Fibroblast of skin of left biceps (primary cell): ENCODE measurements at places on chromosomes 4 and X.

- DNase-seq, result no peak
Measured at GRCh38 chr4:101944649-101945048, 154.1 kb downstream of the BANK1 start.

- no peak for DNase-seq
Measured at GRCh38 chrX:149521438-149521837, 16.3 kb upstream of the IDS start.

DNA sequence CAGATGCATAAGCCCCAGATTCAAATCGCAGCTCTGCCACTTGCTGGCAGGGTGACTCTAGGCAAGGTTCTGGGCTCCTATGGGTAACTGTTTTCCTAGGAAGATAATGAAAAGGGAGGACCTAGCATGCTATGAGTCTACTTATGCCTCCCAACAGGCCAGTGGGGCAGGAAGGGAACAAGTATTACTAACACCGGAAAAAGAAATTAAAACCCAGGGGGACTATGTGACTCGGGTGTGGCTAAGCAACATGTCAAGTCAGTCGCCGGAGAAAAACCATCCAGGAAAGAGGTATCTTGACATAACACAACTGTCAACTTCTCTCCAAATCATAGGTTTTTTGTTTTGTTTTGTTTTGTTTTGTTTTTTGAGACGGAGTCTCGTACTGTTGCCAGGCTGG is 45.5 kb upstream of the RBPJ start:
- no peak for DNase-seq

- no peak for DNase-seq
Measured at GRCh38 chr4:25123236-25123635, 37.0 kb downstream of the SEPSECS start.

GRCh38 chr4:133982533-133983224 is 218.9 kb downstream of the PABPC4L start:
- peak; percentile 10 for DNase-seq

GRCh38 chr4:17809667-17810066 is 890 bp downstream of the DCAF16 start:
- no peak for DNase-seq

GRCh38 chr4:6044805-6045204 is 26.6 kb upstream of the C4orf50 start:
- no peak for DNase-seq

DNA sequence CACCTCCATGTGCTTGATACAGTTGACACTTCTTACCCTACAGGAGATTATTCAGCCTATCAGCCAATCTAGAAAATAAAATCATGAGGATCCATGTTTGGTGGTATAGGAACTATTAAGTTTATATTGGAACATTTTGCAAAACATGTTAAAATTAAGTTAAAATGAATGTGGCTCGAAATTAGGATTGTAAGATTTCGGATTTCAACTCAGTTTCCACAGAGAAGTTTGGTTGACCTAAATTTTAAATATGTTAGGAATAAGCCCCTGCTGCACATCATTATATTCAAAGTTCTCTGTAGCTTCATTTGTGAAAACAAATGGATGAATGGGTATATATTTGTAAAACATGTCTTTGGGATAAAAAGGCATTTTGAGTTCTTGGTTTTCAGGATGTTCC is at the start of gene RAB40A:
Gene RAB40A (minus strand): TSS at position 101 of the 400 bp plus-strand sequence. CDS start 18,733 bp downstream, outside the sequence.
- DNase-seq, result no peak

DNA sequence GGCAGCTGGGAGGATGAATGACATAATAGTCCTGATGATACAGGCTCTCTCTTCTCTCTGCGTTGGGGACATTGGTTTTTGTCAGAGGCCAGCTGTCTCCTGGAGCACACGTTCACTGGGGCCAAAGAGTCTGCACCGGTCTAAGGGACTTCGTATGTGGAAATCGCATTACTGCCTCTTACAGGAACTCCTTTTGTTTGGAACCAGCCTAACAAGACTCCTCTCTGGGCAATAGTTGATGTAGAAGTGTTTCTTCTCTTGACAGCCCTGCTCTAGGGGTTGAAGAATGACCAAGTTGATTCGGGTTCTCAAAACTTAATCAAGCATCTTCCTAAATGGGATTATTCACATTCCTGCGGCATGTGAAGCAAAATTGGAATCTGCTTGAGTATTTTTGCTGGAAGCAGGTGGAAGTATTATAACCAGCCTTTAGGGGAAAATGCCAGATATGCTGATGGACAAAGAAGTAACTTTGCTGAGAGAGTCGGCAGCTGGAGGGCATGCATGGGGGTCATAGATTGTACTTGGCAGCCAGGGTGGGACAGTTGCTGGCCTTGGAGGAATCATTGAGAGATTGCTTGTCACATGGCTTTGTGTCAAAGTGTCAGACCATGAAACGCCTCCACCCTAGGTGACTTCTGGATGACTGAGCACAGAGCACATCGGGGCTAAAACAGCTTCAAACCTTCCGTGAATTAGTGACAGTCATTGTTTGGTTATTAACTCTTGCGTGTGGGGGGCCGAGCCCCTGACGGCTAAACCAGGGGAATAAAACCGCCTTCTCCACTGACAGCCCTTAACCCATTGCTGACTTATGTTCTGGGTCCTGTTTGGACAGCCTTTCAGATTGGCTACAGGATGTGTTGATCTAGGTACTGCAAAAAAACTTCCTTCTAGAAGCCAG is 34.4 kb upstream of the SLC34A2 start:
- no peak for DNase-seq

GRCh38 chr4:174358410-174358809 is 74.7 kb downstream of the CEP44 start:
- DNase-seq, result no peak

DNA sequence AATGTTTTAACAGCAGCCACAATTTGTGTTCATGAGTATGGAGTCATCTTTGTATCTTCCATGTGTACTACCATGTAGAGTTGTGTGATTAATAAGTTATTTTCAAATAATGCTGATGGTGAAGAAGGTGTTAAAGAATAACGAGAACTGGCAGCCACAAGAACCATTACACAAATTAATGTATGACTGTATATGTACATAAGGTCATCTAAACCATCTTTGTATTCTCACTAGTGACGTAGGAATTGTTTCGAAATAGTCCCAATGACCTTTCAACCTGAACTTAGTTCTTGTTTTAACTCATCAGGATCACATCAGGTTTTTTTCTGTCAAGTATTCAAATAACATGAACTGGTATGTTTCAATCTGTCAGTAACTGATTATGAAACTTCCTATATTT is 48.3 kb upstream of the NOCT start:
- no peak for DNase-seq

DNA sequence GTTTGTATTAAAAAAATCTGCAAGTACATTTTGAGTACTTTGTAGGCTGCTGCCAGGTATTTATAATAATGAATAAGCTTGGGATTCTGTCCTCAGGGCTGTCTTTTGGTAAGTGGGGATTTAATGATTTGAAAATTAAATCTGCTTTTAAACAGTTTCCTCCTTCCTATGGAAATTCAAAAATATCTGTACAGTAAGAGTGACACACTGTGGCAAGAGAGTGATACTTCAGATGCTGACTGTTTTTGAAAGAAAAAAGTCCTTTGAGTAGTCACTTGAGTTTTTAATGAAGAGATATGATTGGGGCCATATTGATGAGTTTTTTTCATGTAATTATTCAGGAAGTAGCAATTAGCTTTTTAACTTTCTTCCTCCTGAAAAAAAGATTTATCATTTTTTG is 49.2 kb downstream of the SMARCAD1 start:
- DNase-seq, result no peak

DNA sequence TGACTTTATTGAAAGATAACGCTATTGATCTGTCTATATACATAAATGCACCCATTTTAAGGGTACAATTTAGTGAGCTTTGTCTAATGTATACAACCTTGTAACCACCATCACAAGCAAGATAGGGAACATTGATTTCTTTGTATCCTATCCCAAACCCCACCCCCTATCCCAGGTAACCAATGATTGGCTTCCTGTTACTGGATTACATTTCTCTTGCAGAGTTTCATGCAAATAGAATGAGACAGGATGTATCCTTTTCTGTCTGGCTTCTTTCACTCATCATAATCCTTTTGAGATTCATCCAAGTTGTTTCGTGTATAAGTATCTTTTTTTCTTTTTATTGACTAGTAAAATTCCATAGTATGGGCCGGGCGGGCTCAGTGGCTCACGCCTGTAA is 1.6 kb upstream of the GRIPAP1 start:
- no peak for DNase-seq

- no peak for DNase-seq
Measured at GRCh38 chrX:36019125-36019524, 99.6 kb downstream of the CFAP47 start.

DNA sequence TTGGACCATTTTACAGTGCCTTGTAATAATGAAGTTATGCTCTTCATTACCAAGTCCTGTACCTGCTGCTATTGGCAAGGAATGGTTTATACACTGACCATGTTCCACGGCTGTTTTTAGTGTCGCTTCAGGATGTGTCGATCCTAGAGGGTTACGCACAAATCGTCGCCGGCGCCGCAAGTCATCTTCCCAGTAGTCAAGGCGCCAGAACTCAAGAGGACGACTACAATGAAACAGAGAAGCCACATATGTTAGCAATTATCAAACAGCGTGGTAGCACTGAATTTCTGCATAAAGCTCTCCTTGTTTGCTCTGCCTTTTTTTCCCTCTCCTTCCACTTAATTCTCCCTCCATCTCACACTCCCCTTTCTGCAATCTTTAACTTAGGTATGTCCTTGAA is 17.0 kb downstream of the MAB21L2 start:
- DNase-seq, result no peak

DNA sequence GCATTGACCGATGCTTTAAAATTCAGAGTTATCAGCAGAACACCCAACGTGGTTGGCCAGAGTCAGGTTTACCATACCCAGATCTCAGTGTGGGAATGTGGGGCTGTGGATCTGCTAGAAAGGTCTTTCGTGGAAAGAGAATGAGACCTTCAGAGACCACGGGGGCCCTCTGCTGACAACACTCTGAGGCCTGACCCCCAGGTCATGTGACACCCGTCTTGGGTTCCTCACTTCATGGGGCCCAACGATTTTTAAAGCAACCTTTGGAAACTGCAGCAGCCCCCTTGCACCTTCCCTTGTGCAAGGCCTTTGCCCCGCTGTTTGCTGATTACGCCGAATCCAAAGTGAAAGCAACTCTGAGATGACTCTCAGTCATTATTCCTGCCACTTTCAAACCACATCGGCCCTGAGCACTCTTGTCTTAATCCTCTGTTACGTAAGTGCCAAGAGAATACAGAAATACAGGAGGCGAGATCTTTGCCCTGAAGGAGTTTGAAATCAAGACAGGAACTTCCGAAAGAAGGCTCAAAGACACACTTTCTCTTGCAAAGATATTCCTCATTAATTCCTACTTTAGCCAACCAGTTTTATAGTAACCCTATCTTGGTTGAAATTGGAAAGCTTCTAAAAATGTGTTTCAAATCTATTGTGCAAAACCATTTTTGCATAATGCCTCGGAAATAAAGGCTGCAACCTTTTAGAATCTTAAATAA is 88.3 kb downstream of the EVC2 start:
- no peak for DNase-seq

GRCh38 chr4:123520325-123520724 is 123.7 kb downstream of the SPRY1 start:
- DNase-seq, result no peak

DNA sequence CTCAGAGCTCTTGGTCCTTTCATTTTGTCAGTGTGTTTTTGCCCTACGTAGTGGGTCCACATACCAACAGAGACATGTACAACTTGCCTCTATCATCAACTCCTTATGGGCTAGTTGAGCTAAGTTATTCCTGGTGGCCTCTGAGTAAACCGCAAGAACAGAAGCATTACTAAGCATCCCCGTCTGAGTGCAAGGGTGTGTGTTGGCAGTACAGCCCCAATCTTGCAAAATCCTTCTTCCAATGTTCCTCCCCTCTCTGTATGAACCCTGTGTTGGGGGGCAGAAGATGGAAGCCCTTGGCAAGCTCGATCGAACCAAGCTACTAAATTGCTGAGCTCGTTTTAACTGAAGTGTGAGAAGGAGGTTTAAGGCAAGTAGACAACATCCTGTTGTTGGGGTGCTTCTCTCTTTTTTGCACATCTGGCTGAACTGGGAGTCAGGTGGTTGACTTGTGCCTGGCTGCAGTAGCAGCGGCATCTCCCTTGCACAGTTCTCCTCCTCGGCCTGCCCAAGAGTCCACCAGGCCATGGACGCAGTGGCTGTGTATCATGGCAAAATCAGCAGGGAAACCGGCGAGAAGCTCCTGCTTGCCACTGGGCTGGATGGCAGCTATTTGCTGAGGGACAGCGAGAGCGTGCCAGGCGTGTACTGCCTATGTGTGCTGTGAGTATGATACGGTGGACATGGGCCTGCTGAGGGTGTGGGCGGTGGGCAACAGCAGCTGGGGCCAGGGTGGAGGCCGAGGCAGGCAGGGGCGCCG is at the start of gene SH2D1A:
Gene SH2D1A (plus strand): TSS at position 447 of the 760 bp plus-strand sequence. CDS start 80 bp downstream, at position 527.
- DNase-seq, result no peak

DNA sequence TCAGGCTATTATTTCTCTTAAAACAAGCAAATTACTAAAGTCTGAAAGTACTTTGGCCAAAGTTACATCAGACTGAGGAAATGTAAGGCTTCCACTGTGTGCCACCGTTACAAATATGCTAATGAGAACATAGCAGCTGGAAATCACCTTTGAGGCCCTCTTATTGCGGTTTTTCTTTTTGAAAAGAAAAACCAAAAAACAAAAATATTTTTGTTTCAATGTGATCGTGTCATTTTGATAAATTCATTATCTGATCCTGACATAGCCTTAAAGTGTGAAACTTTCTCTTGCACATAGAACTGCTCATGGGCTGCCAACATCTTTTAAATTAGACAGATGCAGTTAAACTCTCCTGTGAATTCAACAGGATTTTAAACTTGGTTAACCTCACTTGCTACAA is 2.8 kb upstream of the TIFA start:
- no peak for DNase-seq

- no peak for DNase-seq
Measured at GRCh38 chr4:145760176-145760575, 80.2 kb downstream of the C4orf51 start.

DNA sequence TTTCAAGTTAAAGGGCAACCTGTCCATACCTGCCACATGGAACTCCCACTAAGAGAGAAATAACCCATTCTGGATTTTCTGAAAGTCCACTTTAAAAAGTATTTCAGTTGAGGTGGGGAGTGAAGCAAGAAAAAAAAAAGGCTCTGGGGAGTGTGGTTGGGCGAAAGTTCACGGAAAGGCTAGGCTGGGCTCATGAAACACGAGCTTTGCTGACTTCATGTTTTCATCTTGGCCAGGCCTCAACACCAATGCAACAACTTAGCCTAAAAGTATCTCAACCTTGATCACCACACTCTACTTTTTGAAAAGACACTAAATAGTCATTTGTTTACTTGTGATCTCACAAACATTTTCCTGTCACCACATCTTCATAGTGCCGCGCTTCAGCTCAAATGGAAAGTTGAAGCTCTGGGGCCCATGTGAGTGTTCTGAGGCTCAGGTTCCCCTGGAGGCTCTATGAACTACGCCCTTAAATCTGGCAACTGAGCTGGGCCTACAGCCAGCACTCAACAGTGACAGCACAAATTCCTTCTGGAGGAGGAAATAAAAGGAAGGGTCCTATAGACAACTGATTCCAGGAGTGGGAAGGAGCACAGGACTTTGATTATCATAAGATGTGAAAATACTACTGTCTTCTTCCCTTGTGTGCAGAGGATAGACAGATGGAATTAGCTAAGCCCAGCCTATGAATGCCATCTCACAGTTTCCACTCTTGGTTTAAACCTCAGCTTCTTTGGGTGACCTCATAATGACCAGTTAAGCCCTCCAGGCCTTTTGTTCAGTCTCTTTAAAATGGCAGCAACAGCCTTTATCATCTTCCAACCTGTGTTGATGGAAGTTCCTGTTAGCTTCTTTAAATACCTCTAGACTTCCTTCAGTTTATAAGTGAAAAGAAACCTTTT is 5.1 kb downstream of the CD40LG start:
- no peak for DNase-seq
